ENCODE measurements at places on chromosomes 16 and 17.

DNA sequence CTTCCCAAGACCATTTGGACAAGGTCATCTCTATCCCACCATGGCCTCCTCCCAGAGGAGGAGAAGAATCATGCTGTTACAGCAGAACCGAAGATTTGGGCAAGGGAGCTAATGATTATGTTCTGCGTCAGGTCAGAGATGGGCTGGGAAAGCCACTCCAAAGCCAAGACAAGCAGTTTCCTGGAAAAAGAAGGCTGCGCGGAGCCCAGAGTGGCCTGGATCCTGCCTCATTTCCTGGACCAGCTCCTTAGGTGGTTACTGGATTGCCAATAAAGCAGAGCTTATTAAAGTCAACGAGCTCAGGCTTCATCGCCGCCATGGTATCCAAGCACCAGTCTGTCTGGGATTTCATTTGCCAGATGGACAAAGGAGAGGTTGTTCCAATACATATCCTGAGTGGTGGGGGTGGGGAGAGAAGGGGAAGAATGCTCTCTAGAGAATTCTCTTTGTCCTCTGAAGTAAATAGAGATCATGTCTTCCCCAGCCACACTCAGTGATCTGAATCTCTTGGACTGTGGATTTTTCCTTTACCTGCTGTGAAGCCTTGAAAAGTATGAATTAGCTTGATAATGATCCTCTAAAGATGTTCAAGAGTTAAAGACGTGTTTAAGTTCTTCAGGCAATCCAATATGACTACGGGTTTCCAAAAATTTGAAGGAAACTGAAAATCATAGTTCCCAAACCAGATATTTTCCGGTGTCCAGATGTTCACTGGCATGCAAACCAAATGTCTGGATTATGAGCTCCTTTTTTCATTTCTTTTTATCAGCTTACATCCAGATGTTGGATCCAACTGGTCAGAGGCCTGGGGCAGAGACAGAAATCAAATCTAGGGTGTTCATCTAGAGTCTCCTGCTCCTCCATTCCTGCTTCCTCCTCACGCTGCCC is 17.7 kb downstream of the PRAC1 start:
- no peak for DNase-seq

- no peak for DNase-seq
These were observed 226.2 kb downstream of the CCDC182 start for GRCh38 chr17:57518587-57519581.

GRCh38 chr17:77516902-77517301 is 376.1 kb downstream of the SEC14L1 start:
- DNase-seq = no peak

DNA sequence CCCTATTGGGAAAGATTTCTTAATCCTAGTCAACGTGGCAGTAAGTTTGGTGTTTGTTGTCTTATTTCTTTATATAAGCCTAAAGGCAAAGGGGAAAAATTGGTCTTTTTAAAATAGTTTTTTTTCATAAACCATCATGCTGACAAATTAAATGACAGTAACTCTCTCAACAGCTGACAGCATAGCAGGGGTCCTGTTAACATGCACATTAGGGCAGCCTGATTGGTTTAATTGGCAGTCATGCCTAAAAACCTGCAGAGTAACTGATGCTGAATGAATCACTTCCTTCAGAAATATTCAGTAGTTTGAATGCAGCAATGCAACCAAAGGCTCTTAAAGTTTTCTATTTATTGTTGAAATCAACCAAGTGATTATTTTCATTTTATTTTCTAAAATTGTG is 85.4 kb downstream of the ITFG1 start:
- no peak for DNase-seq

Data from fibroblast of skin of left quadriceps (primary cell).